Activated CD4-positive, alpha-beta T cell treated with anti-CD3 and anti-CD28 coated beads, Interleukin-2, amount 50 U/mL, for 1 hour (primary cell): ENCODE measurements at places on chromosomes 2 and 18.

- DNase-seq: no peak
Observed at GRCh38 chr2:237298151-237299118, 115.5 kb downstream of the COL6A3 start.

- DNase-seq: no peak
Observed at GRCh38 chr2:183597841-183598240, 473.6 kb downstream of the NUP35 start.

- no peak for DNase-seq
Observed at GRCh38 chr18:34800381-34800780, 90.3 kb downstream of the DTNA start.

DNA sequence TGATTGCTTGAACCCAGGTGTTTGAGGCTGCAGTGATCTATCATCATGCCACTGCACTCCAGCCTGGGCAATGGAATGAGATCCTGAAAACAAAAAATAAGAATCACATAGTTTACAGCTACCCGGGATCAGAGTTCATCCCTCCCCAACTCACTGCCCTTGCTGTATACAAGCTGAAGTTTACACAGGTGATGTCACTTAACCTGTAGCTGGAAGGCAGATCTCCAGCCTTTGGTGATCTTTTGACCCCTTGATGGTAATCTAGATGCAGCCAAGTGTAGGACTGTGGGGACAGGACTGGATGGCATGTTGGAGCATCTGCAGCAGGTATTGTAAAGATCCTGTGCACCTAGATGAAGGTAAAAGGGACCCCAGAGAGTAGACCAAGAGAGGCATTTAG lies 66.7 kb upstream of the SLC14A2 start:
- DNase-seq: no peak

GRCh38 chr2:158914731-158915130 lies 53.7 kb upstream of the TANC1 start:
- no peak for DNase-seq

DNA sequence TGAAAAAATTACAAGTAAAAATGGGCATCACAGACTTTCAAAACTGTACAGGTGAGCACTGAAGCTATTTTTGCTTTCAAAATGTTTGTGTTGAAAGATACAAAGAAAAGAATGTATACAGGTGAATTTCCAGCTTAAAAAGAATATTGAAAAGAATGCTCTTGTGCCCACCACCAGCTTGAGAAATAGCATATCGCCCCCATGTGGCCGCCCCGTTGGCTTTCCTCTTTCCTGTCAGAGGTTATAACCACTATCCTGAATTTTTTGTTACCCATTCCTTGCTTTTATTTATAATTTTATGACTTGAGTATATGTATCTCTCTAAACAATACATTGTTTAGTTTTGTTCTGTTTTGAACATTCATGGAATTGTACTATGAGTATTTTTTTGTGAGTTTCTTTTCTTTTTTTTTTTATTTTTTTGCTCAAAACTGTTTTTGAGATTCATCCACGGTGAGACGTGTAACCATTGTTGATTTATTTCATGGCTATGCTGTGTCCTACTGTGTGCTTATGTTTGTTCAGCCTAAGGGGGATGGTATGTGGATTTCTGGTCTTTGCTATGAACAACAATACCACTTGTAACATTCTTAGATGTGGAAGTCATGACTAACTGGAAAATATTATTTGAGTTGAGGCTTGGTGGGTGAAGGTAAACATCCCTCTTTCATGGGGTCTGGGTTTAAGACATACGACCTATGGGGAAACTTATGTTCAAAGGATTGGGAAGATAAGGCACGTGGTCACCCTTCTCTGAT lies 11.6 kb downstream of the TRPM8 start:
- no peak for DNase-seq

DNA sequence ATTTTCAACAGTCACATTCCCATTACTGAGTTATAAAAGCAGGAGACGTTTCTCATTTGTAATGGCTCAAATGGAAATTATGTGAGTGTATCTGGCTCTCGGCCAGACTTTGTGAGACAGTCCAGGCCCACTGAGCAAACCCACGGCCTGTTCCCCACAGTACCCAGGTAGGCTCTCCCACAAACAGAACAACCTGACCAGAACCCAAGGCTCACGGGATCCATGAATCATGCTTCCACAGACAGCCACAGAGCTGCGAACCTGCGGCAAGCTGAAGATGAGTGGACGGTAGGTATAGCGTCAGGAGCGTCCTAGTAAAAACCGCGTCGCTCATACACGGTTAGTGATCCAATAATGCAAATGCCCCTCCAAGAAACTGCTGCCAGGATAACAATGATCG lies 34.2 kb downstream of the NDUFA10 start:
- no peak for DNase-seq

- DNase-seq: no peak
Observed at GRCh38 chr2:48423376-48423775, 106.6 kb upstream of the STON1 start.

DNA sequence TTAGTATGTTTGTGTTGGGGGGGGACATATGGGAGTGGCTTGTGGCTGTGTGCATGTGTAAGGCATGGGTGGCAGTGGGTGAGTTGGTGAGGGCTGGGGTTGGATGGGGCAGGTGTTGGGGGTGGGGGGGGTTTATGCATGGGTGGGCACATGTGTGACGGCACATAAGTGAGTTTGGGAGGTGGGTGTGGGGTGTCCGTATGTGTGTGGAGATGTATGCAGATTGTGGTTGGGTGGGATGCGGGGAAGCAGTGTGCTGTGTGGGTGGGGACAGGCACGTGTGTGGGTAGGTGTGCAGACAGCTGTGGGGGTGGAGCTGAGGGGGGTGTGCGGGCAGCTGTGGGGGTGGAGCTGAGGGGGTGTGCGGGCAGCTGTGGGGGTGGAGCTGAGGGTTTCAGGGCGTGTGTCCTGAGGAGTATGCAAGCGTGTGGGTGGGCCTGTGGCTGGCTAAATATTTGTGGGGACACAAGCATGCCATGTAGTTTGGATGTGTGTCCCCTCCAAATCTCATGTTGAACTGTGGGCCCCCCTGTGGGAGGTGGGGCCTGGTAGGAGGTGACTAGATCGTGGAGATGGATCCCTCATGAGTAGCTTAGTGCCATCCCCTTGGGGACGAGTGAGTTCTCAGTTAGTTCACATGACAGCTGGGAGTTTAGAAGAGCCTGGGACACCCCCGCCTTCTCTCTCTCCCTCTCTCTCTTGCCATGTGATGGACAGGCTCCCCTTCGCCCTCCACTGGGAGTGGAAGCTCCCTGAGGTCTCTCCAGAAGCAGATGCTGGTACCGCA lies 59.4 kb downstream of the ANKMY1 start:
- DNase-seq: no peak

GRCh38 chr2:9430316-9431293 lies 7.2 kb downstream of the CPSF3 start:
- no peak for DNase-seq
